Mesothelial cell of epicardium (in vitro differentiated cells): ENCODE measurements at places on chromosomes 13 and 19. TPM values are rescaled to one million over a fixed set of nuclear protein-coding genes. Genes with fewer than 3 reads are reported as not detected.

Gene LATS2
- 28.8 to 31.6 TPM (median 30.2 TPM) in 3 replicates for total RNA-seq

Gene FPR1
- total RNA-seq = not detected in 3 replicates

Gene ATG4D
- total RNA-seq = 31.9 to 37.3 TPM (median 33.1 TPM) in 3 replicates

Gene SEMA6B
- total RNA-seq = 6.5 to 6.9 TPM (median 6.8 TPM) in 3 replicates

Gene CGB8
- 0.29 to 0.31 TPM in 2 of 3 replicates, not detected in the other for total RNA-seq

Gene CD177
- not detected in 3 replicates for total RNA-seq

GRCh38 chr19:51473009-51473707 is 5.2 kb upstream of the CEACAM18 start:
- no peaks in the 10 kb centered on the region for H3K4me1 ChIP-seq
- H3K27ac ChIP-seq = no peak overlapping the region
- DNase-seq = peak; percentile 49
- H3K27me3 ChIP-seq = peaks cover 1% of the 10 kb centered on the region

GRCh38 chr19:7177926-7178325 is 108.4 kb downstream of the ZNF557 start:
- no peak for DNase-seq
- H3K4me1 ChIP-seq = peaks cover 12% of the 10 kb centered on the region
- peaks cover 26% of the 10 kb centered on the region for H3K36me3 ChIP-seq
- no peak overlapping the region for H3K4me3 ChIP-seq

DNA sequence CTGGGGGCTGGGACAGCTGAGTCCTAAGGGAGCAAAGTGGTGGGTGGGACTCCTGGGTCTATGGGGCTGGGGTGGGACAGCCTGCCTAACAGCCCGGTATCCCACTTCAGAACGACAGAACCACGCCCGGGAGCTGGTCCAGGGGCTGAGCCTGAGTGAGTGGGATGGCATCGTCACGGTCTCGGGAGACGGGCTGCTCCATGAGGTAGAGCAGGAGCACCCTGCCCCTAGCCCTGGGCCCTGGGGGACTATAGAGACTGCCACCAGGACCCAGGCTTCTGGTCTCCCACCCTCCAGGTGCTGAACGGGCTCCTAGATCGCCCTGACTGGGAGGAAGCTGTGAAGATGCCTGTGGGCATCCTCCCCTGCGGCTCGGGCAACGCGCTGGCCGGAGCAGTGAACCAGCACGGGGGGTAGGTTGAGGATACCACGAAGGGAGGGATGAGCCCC is 8.6 kb downstream of the SPHK2 start:
- peaks cover 35% of the 10 kb centered on the region for H3K4me1 ChIP-seq
- H3K27me3 ChIP-seq = no peaks in the 10 kb centered on the region
- peaks cover 3% of the 10 kb centered on the region for H3K36me3 ChIP-seq
- H3K4me3 ChIP-seq = no peak overlapping the region

DNA sequence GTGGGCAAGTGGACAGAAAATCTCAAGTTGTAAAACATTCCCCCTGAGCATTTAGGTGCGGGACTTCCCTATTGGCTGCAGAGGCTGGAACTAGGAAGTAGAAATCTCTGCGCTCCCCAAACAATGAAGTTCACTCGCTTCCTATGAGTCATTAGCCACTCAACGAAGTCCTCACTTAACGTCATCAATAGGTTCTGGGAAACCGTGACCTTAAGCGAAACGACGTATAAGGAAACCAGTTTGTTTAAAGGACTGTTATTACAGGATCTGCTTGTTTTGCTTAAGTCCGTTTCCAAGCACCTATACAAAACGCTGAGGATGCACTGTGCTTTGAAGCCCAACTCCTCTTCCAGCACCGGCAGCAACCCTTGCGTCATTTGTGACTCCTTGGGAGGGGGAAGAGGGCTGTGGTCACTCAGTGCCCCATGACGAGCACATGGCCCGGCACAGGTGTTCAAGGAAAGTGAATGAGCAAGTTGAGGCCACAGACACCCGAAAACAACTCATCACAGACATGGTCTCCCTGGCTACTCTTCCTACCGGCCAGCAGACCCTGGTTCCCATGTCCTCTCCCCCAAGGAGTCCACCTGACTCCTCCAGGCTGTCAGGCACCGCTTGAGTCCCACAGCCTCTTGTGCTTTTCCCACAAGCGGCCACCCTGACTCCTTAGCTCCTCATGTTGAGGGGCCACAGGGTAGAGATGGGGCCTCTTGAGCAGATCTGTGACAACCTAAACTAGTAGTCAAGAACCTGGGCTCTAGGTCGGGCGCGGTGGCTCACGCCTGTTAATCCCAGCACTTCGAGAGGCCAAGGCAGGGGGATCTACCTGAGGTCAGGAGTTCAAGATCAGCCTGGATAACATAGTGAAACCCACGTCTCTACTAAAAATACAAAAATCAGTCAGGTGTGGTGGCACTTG is 4.8 kb downstream of the RPS16 start:
- H3K27ac ChIP-seq = peak overlapping the region; percentile 78
- no peak for DNase-seq
- no peaks in the 10 kb centered on the region for H3K27me3 ChIP-seq
- no peak overlapping the region for H3K4me3 ChIP-seq
- peaks cover 25% of the 10 kb centered on the region for H3K4me1 ChIP-seq

- no peaks in the 10 kb centered on the region for H3K36me3 ChIP-seq
- peaks cover 37% of the 10 kb centered on the region for H3K4me1 ChIP-seq
- H3K27ac ChIP-seq = peak overlapping the region; percentile 5
- DNase-seq = no peak
- H3K4me3 ChIP-seq = no peak overlapping the region
- peaks cover 38% of the 10 kb centered on the region for H3K27me3 ChIP-seq
Measured at GRCh38 chr13:46389457-46390451, 2.7 kb upstream of the RUBCNL start.

GRCh38 chr19:4742723-4743646 is 19.3 kb upstream of the DPP9 start:
- no peak overlapping the region for H3K27ac ChIP-seq
- no peak for DNase-seq
- no peaks in the 10 kb centered on the region for H3K36me3 ChIP-seq
- peaks cover 37% of the 10 kb centered on the region for H3K27me3 ChIP-seq

- H3K27me3 ChIP-seq = peaks cover 50% of the 10 kb centered on the region
- no peaks in the 10 kb centered on the region for H3K4me1 ChIP-seq
Measured at GRCh38 chr19:10271543-10272086, 695 bp downstream of the ICAM1 start.

DNA sequence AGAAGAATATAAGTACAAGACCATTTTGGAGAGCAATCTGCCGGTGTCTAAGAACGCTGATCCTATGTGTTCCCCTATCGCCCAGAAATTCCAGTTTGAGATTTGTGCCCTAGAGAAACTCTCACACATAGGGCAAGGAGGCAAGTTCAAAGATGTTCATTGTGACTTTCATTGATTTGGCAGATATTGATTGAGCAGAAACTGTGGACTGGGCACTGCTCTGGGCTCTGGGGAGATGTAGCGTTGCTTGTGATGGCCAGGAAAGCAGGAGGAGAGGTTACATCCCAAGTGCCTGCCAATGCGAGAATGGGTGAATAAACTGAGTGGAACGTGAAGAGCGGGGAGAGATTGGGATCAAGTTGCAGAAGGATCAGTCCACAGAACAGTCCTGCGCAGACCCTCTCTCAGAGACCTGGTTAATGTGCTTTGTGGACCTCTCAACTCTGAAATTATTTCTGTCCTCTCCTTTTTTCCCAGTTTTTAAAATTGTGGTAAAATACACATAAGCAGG is 123.9 kb upstream of the PEG3 start:
- no peaks in the 10 kb centered on the region for H3K4me1 ChIP-seq
- no peak for DNase-seq
- H3K4me3 ChIP-seq = no peak overlapping the region
- no peaks in the 10 kb centered on the region for H3K27me3 ChIP-seq
- no peak overlapping the region for H3K27ac ChIP-seq

DNA sequence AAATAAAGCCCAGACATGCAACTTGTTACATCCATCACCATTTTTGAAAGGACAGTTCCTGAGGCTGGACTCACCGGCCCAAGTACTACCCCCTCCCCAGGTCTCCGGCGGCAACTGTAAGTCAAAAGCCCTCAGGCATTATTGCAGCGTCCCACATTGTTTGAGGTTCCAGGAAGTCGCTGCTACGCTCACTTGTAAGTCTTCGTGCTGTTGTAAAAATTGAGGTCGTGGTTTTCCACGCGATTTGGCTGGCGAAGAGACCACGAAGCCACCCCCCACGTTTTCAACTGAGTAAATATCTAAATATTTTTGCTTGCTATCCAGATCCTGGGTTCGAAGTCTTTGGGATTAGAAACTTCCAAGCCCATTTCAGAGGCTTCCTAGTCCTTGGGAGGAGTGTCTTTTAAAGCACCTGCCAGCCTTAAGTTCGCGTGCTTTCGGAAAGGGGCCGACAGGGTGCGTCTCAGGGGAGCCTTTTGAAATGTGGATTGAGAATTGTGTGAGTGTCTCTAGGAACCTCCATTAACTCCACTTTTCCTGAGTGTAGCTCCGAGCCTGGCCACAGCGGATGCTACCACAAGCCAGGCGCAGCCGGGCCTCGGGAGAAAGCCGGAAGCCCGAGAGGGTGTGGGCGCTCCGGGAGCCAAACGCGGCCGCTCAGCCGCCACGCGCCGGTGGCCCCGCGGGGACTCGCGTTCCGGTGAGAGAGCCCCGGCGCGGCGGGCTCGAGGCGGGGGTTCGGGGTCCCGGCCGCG is 434 bp upstream of the FNDC3A start:
- DNase-seq = peak; percentile 34
- peaks cover 5% of the 10 kb centered on the region for H3K36me3 ChIP-seq
- peaks cover 9% of the 10 kb centered on the region for H3K27me3 ChIP-seq
- peak overlapping the region; percentile 95 for H3K27ac ChIP-seq
- peaks cover 39% of the 10 kb centered on the region for H3K4me1 ChIP-seq

DNA sequence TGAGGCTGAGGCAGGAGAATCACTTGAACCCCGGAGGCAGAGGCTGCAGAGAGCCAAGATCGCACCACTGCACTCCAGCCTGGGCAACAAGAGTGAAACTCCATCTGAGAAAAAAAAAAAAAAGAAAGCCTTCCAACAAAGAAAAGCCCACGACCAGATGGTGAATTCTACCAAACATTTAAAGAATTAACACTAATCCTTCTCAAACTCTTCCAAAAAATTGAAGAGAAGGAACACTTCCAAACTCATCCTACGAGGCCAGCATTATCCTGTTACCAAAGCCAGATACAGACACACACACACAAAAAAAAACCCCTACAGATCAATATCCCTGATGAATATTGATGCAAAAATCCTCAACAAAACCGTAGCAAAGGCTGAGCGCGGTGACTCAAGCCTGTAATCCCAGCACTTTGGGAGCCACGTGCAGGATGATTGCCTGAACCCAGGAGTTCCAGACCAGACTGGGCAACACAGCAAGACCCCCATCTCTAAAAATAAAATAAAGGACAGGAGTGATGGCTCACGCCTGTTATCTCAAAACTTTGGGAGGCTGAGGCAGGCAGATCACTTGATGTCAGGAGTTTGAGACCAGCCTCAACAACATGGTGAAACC is 6.2 kb upstream of the EVI5L start:
- H3K27ac ChIP-seq = no peak overlapping the region
- DNase-seq = no peak
- no peaks in the 10 kb centered on the region for H3K4me1 ChIP-seq
- peaks cover 2% of the 10 kb centered on the region for H3K36me3 ChIP-seq

- H3K36me3 ChIP-seq = no peaks in the 10 kb centered on the region
- DNase-seq = peak; percentile 21
- H3K4me1 ChIP-seq = no peaks in the 10 kb centered on the region
- no peak overlapping the region for H3K4me3 ChIP-seq
- no peak overlapping the region for H3K27ac ChIP-seq
- H3K27me3 ChIP-seq = peaks cover 45% of the 10 kb centered on the region
Measured at GRCh38 chr19:33630880-33631608, 9.3 kb downstream of the CHST8 start.

- H3K4me1 ChIP-seq = no peaks in the 10 kb centered on the region
- no peak overlapping the region for H3K4me3 ChIP-seq
- DNase-seq = no peak
- peaks cover under 1% of the 10 kb centered on the region for H3K36me3 ChIP-seq
- H3K27me3 ChIP-seq = no peaks in the 10 kb centered on the region
Measured at GRCh38 chr19:12899891-12900518, 9.0 kb downstream of the GCDH start.

- peaks cover 17% of the 10 kb centered on the region for H3K36me3 ChIP-seq
- H3K27ac ChIP-seq = no peak overlapping the region
- H3K4me1 ChIP-seq = no peaks in the 10 kb centered on the region
Measured at GRCh38 chr19:38143847-38144246, 80.2 kb downstream of the DPF1 start.
